ENCODE measurements at places on chromosomes 6 and 20.

- H3K4me3 ChIP-seq, result no peak overlapping the region
- no peaks in the 10 kb centered on the region for H3K36me3 ChIP-seq
- no peak for DNase-seq
- H3K4me1 ChIP-seq, result no peaks in the 10 kb centered on the region
Measured at GRCh38 chr6:74936886-74937285, 269.0 kb downstream of the COL12A1 start.

DNA sequence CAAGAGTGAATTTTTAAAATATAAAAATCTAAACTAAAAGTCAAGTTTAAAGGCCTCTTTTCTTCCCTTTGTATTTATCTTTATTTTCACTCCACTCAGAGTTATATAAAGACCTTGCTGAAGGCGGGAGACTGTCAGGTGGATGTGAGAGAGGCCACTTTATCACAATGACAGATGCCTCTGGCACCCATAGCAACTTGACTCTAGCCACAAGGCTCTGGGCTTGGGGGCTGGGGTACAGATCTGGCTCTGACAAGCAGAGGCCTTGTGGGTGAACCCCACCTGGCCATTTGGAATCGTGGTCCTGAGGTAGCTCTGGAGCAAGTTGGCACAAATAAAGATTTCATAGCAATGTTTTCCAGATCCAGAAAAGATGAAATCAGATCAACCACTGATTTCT lies 417.2 kb downstream of the RFPL4B start:
- no peak overlapping the region for H3K27ac ChIP-seq
- DNase-seq, result no peak
- H3K4me1 ChIP-seq, result no peaks in the 10 kb centered on the region
- H3K36me3 ChIP-seq, result no peaks in the 10 kb centered on the region
- H3K27me3 ChIP-seq, result no peaks in the 10 kb centered on the region

DNA sequence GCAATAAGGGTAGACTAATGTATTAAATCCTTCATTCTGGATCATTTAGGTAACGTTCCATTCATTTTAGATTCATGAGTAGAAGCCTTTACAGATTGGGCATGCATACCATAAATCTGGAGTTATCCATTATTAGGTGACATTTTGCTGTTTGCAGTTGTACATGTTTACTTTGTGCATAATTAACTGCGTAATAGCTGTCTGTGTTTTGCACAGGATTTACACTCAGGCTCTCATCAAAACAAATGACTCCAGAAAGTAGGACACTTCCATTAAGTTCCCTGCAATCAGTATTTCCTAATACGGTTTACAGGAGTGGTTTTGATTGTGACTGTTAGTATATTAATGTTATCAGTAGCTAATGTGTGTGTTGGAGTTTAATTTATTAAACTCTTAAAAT lies 997.4 kb downstream of the HACE1 start:
- H3K4me3 ChIP-seq, result no peak overlapping the region
- DNase-seq, result no peak
- no peaks in the 10 kb centered on the region for H3K36me3 ChIP-seq
- no peak overlapping the region for H3K27ac ChIP-seq
- H3K27me3 ChIP-seq, result no peaks in the 10 kb centered on the region

DNA sequence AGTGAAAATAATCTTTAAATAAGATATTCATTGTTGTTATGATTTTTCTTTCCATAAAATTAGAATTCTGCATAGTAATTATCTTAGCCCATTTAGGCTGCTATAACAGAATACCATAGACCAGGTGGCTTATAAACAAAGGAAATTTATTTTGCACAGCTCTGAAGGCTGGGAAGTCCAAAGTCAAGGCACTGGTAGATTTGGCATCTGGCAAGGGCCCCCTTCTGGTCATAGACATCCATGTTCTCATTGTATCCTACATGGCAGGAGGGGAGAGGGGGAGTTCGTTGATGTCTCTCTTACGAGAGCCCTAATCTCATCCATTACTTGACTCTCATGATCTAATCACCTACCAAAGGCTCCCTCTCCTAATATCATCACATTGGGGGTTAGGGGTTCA lies 175.0 kb upstream of the CCN2 start:
- no peaks in the 10 kb centered on the region for H3K36me3 ChIP-seq
- no peak overlapping the region for H3K27ac ChIP-seq
- H3K4me3 ChIP-seq, result no peak overlapping the region
- DNase-seq, result no peak
- no peaks in the 10 kb centered on the region for H3K27me3 ChIP-seq

DNA sequence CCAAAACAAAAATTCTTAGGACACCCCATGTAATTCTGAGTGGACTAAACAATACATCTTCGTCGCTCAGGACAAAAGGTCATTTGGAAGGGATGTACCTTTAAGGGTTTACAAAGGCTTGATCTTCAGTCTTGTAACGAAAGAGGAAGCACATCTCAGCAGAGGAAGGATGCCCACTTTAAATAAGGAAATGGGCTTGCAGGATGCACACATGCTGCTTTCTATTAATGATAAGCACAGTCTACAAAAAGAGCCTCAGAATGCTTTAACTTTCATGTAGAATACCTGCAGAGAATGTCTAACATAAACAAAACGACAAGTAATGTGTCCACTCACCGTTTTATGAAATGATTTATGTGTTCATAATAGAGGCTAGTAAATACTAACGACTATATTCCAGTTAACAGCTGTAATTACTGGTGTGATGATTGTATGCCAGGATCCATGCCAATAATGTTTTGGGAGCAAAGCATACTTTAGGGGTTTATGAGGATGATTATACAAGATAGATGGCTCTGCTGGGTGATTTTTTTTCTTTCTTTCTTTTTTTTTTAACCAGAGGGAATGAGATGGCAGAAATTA lies 216.9 kb downstream of the GMDS start:
- DNase-seq, result no peak
- H3K4me1 ChIP-seq, result peaks cover 2% of the 10 kb centered on the region
- no peaks in the 10 kb centered on the region for H3K36me3 ChIP-seq
- H3K27ac ChIP-seq, result no peak overlapping the region
- no peak overlapping the region for H3K4me3 ChIP-seq
- no peaks in the 10 kb centered on the region for H3K27me3 ChIP-seq

DNA sequence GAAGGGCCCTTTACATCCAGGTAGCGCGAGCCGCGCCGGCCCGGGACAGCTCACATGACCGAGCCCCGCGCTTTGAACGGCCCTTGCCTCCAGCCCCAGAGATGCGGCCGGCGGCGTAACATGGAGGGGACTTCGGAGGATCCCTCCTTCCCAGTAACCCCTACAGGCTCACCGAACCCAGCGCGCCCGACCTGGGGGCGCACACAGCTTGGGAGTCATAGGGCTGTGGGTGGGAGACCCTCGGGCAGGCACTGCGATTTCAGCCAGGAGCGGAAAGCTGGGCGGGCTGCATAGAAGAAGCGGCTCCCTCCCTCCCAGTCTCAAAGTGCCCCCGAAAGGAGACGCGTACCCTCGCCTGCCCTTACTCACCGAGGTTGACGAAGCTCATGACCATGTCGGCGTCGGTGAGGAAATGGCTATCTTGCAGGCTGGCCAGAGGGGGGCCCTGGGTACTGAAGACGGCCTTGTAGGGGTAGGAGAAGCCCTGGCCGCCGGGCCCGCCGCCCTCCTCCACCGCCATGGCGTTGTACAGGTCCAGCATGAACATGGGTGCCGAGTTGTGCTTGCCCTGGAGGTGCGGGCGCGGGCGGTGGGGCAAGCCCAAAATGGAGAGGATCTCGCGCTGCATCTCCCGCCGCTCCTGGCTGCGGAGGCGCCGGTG lies 975 bp downstream of the BMP7 start:
- DNase-seq, result no peak
- no peak overlapping the region for H3K27ac ChIP-seq
- no peak overlapping the region for H3K4me3 ChIP-seq
- H3K4me1 ChIP-seq, result peaks cover 4% of the 10 kb centered on the region
- peaks cover 92% of the 10 kb centered on the region for H3K27me3 ChIP-seq
- H3K36me3 ChIP-seq, result peaks cover 3% of the 10 kb centered on the region

DNA sequence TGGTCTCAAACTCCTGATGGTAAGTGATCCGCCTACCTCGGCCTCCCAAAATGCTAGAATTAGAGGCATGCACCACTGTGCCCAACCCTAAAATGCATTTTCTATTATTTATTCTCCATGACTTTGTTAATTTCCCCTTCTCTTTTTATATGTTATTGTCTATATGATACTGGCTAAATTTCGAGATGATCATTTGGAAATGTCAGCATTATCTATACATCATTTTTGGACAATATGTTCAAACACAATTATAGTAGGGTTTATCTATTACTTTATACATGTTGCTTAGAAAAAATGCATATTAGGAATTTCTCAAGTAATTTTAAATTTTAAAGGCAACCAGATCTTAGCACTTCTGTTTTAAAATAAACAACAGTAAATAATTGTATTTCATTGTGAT lies 34.4 kb upstream of the HIVEP1 start:
- H3K36me3 ChIP-seq, result no peaks in the 10 kb centered on the region
- no peak for DNase-seq
- no peaks in the 10 kb centered on the region for H3K27me3 ChIP-seq
- H3K4me1 ChIP-seq, result peaks cover 10% of the 10 kb centered on the region

GRCh38 chr6:11460837-11461661 lies 76.5 kb upstream of the TMEM170B start:
- H3K36me3 ChIP-seq, result no peaks in the 10 kb centered on the region
- no peaks in the 10 kb centered on the region for H3K27me3 ChIP-seq
- DNase-seq, result no peak
- peaks cover 5% of the 10 kb centered on the region for H3K4me1 ChIP-seq
- H3K27ac ChIP-seq, result no peak overlapping the region
- no peak overlapping the region for H3K4me3 ChIP-seq

- H3K27ac ChIP-seq, result no peak overlapping the region
- peaks cover 10% of the 10 kb centered on the region for H3K27me3 ChIP-seq
- no peaks in the 10 kb centered on the region for H3K36me3 ChIP-seq
- H3K4me1 ChIP-seq, result no peaks in the 10 kb centered on the region
- no peak overlapping the region for H3K4me3 ChIP-seq
Measured at GRCh38 chr20:17233626-17234025, 6.8 kb downstream of the PCSK2 start.

GRCh38 chr6:46246727-46247126 lies 75.9 kb upstream of the ENPP5 start:
- H3K27me3 ChIP-seq, result no peaks in the 10 kb centered on the region
- H3K4me3 ChIP-seq, result no peak overlapping the region
- H3K27ac ChIP-seq, result no peak overlapping the region
- H3K4me1 ChIP-seq, result peaks cover 5% of the 10 kb centered on the region
- peaks cover 3% of the 10 kb centered on the region for H3K36me3 ChIP-seq
- DNase-seq, result no peak

- no peak for DNase-seq
- peaks cover 12% of the 10 kb centered on the region for H3K4me1 ChIP-seq
- peak overlapping the region; percentile 51 for H3K27ac ChIP-seq
- no peak overlapping the region for H3K4me3 ChIP-seq
Measured at GRCh38 chr6:105794870-105795269, 291.3 kb upstream of the PRDM1 start.

- no peak overlapping the region for H3K27ac ChIP-seq
- H3K4me1 ChIP-seq, result peaks cover 14% of the 10 kb centered on the region
- H3K36me3 ChIP-seq, result peaks cover 2% of the 10 kb centered on the region
- peaks cover 84% of the 10 kb centered on the region for H3K27me3 ChIP-seq
- no peak overlapping the region for H3K4me3 ChIP-seq
Measured at GRCh38 chr6:1382883-1383728, 6.3 kb upstream of the FOXF2 start.

GRCh38 chr6:77512554-77512953 lies 49.3 kb upstream of the HTR1B start:
- no peak for DNase-seq
- H3K4me3 ChIP-seq, result no peak overlapping the region
- H3K36me3 ChIP-seq, result no peaks in the 10 kb centered on the region
- H3K4me1 ChIP-seq, result no peaks in the 10 kb centered on the region

DNA sequence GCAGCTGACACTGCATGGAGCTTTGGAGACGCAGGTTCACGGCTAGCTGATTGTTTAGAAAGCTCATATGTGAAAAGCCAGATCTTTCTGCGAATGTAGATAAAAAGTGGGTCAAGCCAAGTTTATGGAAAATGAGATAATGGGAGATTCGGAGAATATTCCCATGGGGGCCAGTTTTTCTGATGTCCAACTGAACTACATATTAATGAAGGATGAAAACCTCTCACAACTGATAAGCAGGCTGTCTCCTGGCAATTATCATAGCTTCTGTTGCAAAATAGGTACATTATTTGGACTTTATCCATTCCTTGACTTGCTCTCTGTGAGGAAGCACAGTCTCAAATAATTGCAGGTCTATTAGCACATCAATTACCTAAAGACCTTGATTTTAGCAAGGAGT lies 21.1 kb downstream of the HDGFL1 start:
- H3K27me3 ChIP-seq, result no peaks in the 10 kb centered on the region
- H3K36me3 ChIP-seq, result no peaks in the 10 kb centered on the region
- no peak overlapping the region for H3K4me3 ChIP-seq
- no peak overlapping the region for H3K27ac ChIP-seq

- peaks cover 15% of the 10 kb centered on the region for H3K27me3 ChIP-seq
- H3K27ac ChIP-seq, result no peak overlapping the region
- H3K4me1 ChIP-seq, result no peaks in the 10 kb centered on the region
- H3K4me3 ChIP-seq, result no peak overlapping the region
- H3K36me3 ChIP-seq, result no peaks in the 10 kb centered on the region
- DNase-seq, result peak; percentile 38
Measured at GRCh38 chr6:127186889-127187288, 68.4 kb downstream of the RSPO3 start.

GRCh38 chr6:130517444-130517931 lies 151.7 kb downstream of the TMEM200A start:
- DNase-seq, result no peak
- H3K4me3 ChIP-seq, result no peak overlapping the region
- no peaks in the 10 kb centered on the region for H3K27me3 ChIP-seq

- H3K27ac ChIP-seq, result no peak overlapping the region
- H3K4me1 ChIP-seq, result peaks cover 1% of the 10 kb centered on the region
- no peak overlapping the region for H3K4me3 ChIP-seq
- DNase-seq, result no peak
- H3K27me3 ChIP-seq, result peaks cover 78% of the 10 kb centered on the region
Measured at GRCh38 chr6:40996591-40997233, 42.3 kb downstream of the UNC5CL start.

DNA sequence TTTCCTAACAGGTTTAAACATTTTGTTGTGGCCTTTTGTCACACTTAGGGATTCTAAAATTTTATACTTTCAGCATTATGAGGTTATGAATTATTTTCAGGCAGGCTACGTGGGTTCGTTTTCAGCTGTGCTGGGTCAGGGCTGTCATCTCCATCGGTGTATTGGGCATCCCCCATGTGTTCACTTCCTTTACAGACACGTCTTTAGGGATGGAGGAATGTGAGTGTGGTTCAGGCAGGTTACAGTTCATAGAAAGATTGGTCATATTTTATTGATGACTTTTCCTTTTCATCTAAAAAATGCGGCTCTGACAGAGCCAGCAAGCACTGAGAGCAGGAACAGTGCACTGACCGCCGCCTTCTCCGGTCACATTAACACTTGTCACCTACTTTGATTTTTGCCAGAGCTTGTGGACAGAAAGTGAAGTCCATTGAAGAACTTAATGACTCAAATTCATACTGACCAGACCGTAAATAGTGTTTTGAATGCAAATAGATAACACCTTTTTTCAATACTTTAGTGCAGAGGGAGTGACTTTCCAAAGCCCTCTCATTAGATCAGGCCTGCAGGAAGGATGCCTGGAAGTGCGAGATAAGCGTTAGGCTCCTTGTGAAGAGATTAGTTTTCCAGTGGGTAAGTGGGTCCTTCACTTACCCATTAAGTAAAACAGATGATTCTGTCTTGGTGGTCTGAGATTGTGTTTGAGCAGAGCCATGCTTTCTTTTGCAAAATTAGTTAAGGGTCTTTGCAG lies 113.1 kb downstream of the TIAM2 start:
- DNase-seq, result no peak
- peaks cover 28% of the 10 kb centered on the region for H3K27me3 ChIP-seq
- peaks cover 3% of the 10 kb centered on the region for H3K4me1 ChIP-seq
- H3K4me3 ChIP-seq, result peak overlapping the region; percentile 18
- no peaks in the 10 kb centered on the region for H3K36me3 ChIP-seq
